ENCODE measurements at places on chromosomes 2 and 18.

GRCh38 chr2:39629646-39630045 lies 36.1 kb upstream of the TMEM178A start:
- DNase-seq: no peak

GRCh38 chr2:52518678-52519077 lies 1248.9 kb upstream of the CHAC2 start:
- no peak for DNase-seq

- DNase-seq: no peak
Observed at GRCh38 chr2:105935063-105935462, 190.4 kb downstream of the NCK2 start.

DNA sequence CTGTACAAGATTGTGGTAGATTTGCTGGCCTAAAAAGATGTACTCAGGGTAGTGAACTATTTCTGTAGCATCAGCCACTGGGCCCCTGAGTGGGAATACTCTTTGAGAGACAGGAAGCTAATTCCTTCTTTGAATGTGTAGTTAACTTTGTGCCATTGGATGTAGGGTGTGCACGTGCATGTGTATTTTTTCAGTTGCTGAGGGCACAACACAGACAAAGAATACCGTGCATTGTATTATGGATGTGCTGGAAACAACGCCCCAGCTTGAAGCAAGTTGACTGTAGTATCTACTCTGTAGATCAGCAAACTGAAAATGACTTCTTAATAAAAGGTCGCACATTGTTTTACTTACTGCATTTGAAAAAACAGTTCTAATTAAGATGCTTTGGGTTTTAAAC lies 14.1 kb downstream of the CRIM1 start:
- no peak for DNase-seq

GRCh38 chr18:7032537-7032936 lies 85.1 kb downstream of the LAMA1 start:
- DNase-seq: no peak

All from suppressor macrophage (primary cell).